B cell (primary cell): ENCODE measurements at places on chromosomes 5 and 9.

DNA sequence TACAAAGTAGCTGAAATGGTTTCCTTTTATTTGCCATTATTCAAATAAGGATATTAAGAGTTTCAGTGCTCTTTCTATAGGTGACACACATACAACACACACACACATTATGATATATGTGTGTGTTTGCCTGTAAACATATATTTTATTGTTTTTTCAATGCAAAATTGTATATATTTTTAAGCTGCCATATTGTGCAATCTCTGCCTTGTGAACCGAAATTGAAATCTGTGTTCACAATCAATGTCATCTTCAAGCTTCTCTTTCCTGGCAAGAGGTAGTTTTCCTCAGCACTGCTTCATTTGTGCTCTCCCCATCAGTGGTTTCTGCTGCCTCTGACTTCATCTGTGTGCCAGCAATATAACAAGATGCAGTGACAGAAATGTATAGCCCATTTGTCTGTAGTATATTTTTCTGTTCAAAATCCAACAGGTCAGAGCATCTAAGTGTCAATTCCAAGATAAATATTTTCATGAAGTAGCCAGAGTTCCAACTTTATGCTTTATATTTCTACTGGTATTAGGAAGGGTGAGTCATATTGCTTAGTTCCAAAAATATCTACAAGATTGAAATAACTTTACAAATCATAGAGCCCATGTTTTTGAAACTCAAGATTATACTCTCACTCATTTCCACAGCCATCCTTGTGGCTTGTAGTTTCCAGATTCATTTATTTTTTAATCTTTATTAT is 1704.8 kb upstream of the CDH9 start:
- DNase-seq: no peak

GRCh38 chr9:36542355-36542754 is 30.3 kb upstream of the MELK start:
- no peak for DNase-seq

DNA sequence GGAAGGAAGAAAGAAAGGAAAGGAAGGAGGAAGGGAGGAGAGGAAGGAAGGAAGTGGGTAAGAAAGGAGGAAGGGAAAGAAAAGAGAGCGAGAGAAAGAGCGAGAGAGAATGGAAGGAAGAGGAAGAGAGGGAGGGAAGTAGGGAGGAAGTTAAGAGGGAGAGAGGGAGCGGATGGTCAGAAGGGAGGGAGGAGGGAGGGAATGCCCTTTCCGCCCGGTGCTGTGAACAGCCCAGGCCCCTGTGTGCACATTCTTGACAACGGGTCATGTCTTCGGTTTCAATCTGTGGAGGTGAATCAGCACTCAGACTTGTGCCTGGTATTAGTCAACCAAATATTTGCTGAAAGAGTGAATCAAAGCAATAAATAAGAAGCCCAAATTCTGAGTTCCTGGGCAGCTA is 39.2 kb downstream of the PRUNE2 start:
- DNase-seq: no peak

- DNase-seq: peak; percentile 43
These were observed 16.9 kb upstream of the FER start for GRCh38 chr5:108730617-108731340.

DNA sequence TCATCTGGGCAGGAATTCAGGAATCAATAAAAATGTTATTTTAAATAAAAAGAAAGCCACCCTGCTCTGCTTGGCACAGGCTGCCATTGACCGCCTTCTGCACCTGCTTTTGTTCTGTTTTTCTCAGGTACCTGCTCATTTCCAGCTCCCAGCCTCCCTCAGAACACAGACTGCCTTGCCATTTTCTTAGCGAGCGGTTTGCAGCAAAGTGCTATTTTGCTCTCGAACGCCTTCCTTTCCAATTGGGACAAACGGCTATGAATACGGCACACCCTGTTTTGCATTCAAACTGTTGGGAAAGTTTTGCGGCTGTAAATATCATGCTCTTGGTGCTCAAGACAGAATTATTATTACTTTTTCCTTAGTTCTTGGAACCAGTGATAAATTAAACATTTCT is 25.1 kb upstream of the FCN1 start:
- DNase-seq: no peak

- no peak for DNase-seq
These were observed 64.6 kb upstream of the CAST start for GRCh38 chr5:96597438-96598020.

DNA sequence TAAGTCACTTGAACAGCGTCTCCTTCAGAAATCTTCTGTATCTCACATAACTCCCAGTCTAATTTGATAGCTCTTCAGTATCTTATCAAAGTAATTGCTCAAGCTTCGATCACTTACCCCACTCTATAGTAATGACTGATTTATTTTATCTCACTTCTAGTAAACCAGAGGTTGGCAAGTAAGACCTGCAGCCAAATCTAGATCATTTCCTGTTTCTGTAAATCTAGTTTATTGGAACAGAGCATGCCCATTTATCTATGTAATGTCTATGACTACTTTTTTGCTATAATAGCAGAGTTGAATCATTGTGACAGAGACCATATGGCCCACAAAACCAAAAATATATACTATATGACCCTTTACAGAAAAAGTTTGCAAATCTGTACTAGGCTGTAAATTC is 40.1 kb downstream of the TSSK1B start:
- DNase-seq: no peak

DNA sequence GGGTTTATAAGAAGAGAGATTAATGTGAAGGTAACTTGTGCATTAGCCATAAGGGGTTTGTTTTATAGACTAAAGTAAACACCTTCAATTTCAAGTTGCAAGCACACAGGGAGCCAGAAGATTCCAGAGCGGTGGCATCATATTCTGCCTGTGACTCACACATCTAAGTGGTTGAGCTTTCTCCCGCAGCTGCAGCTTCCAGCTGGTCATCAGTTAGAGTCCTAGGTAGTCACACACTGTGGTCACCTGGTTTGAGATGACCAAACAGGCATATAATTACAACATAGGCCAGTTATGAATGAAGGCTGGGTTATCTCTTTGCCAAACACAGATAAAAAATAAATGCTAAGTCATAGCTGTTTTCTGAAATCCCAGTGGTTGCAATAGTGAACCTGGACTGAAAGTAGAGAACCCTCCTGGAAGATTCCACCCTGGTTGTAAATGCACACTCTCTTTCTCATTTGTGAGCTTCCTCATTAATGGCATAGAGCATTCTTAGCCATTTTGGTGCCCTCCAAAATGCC is 171.3 kb downstream of the GDNF start:
- DNase-seq: no peak

GRCh38 chr5:119453040-119453373 is 710 bp downstream of the HSD17B4 start:
- DNase-seq: no peak

DNA sequence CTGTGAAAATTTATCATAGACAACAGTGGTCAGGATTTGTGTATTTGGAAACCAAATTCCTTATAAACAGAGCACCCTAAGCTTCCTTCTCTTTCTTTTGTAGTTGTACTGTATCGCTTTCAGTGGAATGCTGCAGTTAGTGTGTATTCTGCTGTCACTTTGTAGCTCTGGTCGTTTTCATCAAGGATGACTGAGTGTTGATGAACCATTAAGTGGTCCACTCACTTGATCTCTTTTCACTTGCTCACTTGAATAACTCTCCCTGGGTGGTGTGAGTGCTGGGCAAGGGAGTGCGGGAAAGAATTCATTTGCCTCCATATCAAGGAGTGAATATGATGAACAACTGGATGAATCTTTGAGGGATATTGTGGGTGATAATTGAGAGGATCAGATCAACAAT is 1225.7 kb upstream of the WWC1 start:
- no peak for DNase-seq

DNA sequence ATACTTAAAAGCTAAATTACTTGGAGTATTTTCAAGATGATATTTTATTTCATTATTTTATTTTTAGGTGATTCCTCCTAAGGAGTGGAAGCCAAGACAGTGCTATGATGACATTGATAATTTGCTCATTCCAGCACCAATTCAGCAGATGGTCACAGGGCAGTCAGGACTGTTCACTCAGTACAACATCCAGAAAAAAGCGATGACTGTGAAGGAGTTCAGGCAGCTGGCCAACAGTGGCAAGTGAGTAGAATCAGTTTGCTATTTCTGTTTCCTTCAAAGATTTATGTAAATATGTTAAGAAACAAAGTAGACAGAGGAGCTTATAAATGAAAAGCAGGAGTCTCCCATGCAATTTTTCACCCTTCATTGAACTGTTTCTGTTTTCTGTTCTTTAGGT is 47.8 kb downstream of the KDM4C start:
- DNase-seq: no peak

- no peak for DNase-seq
These were observed 104.6 kb upstream of the IL6ST start for GRCh38 chr5:56099346-56099745.

DNA sequence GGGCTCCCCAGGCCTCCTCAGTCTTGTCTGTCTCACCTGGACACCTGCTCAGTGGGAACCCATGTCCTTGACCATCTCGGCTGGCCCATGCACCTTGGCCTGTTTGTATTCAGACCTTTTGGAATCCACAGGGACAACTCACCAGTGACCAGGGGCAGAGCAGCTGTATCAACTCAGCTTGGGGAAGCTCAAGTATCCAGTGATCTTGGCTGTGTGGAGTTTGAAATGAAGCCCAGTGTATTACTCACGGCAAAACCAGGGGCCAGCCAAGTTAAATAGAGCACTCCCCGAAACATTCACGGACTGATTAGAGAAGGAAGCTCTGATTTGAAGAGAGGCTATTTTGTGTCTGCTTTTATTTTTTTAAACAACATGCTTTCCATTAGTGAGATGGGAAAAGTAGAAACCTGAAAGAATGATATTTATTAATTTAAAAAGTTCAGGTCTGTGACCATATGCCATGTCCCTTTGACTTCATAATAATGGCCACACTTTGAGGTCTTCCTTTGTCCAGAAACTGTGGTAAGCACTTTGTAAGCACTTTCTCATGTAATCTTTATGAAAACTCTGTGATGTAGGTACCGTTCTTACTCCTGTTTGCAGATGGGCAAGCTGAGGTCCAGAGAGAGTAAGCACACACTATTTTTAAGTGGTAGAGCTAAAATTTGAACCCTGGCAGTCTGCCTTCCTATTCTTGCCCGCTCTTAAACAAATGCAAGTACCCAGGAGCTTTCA is 656.5 kb downstream of the BNC2 start:
- DNase-seq: no peak

DNA sequence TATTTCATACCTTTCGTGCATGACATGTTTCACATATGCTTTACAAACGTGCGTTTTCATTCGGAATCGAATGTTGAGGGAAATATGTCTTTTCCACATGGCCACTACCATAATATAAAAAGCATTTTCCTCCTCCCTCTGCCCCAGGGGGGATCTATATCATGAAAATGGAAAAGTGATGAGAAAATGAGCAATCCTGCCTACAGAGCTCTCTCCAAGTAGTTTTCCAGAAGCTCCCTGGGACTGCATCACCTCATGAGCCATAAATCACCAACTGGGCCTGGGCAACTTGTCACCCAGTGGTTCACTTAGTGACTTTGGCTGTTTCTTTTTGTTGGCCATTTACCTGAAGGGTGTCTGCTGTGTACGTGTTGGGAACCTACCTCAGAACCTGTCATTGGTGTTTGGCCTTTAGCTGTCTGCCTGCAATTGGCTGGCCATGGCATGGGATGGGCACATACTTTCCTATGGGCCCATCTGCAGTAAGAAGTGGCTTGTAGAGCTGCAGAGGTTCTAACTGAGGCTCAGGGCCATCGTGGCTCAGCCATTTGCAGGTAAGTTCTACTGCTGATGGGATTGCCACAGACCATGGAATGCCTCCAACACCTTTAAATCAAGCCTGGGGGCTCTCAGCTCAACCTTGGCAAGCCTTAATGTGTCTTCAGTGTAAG is 9.5 kb upstream of the TIFAB start:
- no peak for DNase-seq

DNA sequence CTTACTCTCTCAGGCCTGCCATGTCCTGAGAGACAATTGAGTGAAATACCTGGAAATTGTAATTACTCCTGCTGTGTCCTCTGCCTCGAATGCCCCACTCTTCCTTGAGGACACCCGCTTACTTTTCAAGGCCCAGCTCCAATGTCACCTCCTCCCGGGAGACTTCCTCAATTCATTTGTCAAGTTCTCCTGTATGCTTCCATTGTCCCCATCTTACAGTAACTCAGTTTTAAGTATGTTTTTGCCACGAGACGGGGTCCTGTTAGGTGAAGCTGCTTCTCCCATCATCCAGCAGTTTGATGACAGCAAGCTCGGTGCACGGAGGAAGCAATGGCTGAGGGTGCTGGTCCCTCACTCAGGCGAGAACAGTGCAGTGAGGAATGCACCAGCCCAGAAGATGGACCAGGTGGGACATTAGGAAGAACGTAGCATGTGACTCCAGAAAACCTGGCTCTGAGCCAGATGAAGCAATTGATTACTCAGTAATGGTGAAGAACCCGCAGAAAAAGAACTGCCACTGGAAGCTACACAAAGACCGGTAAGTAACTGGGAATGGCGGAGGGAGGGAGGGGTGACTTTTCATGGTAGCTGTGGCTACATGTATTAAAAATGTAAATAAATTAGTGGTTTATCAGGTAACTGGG is 274.8 kb downstream of the DENND1A start:
- DNase-seq: no peak

DNA sequence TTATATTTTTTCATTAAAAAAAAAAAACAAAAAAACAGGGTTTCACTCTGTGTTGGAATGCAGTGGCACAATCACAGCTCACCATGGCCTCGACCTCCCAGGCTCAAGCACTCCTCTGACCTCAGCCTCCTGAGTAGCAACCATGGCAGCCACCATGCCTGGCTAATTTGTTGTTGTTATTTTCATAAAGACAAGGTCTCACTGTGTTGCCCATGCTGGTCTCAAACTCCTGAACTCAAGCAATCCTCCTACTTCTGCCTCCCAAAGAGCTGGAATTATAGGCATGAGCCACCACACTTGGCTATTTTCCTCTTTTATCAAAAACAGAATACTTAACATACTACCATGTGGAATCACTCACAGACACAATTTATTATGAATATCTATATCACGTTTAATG is 46.7 kb downstream of the UBAP2 start:
- no peak for DNase-seq

DNA sequence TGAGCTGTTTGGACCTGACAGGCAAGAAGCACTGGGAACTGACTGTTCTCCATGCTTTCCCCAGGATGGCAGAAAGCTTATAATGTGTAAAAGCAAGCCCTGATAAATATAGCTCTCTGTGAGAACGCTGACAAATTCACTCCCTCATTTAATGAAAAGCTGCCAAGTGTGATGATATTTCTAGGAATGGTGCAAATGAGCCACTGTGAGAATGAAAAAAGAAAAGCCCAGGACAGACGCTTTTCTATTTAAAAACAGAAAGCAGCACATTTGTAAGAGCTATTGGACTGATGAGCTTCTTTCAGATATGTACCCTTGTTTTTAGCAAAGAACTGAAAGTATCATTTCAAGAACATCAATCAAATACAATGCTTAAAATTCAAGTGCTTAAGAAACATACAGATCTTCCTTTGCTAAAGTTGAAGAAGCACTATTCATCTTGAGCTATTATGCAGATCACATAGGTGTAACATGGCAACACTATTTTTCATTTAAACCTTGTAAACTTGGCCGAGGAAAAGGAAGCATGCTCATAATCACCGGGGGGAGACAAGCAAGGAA is 842.6 kb upstream of the ACO1 start:
- no peak for DNase-seq
